GM20000 (cell line): ENCODE measurements at places on chromosomes 13 and 19.

GRCh38 chr13:35614666-35615065 lies 138.2 kb upstream of the MAB21L1 start:
- DNase-seq: no peak

DNA sequence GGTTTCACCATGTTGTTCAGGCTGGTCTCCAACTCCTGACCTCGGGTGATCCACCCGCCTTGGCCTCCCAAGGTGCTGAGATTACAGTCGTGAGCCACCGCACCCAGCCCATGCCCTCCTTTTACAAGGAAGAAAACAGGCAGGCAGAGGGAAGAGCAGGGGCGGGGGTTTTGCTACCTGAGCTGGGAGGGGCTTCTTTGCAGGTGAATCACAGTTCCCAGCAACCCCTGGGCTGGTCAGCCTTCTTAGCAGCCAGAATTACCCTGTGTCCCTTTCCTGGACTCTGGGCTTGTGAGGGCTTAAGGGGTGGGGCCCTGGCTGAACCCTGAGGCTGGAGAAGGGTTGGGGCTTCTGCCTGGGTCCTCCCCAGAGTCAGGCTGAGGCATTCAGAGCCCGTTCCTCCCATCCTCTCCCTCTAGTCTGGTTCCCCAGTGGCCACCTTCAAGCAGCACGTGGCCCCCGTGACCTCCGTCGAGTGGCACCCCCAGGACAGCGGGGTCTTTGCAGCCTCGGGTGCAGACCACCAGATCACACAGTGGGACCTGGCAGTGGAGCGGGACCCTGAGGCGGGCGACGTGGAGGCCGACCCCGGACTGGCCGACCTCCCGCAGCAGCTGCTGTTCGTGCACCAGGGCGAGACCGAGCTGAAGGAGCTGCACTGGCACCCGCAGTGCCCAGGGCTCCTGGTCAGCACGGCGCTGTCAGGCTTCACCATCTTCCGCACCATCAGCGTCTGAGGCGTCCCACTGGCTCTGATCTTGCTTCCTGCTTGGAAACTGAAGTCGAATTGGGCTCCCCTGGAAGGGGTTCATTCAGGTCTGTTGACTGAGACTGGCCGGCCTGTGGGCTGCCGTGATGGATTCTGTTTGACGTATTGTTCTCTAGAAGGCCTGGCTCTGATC lies 2.8 kb upstream of the KCNJ14 start:
- DNase-seq: no peak

GRCh38 chr13:106996867-106997618 lies 429.1 kb upstream of the ARGLU1 start:
- DNase-seq: no peak

- DNase-seq: peak; percentile 92
Observed at GRCh38 chr19:10431943-10432735, 11.8 kb downstream of the PDE4A start.

DNA sequence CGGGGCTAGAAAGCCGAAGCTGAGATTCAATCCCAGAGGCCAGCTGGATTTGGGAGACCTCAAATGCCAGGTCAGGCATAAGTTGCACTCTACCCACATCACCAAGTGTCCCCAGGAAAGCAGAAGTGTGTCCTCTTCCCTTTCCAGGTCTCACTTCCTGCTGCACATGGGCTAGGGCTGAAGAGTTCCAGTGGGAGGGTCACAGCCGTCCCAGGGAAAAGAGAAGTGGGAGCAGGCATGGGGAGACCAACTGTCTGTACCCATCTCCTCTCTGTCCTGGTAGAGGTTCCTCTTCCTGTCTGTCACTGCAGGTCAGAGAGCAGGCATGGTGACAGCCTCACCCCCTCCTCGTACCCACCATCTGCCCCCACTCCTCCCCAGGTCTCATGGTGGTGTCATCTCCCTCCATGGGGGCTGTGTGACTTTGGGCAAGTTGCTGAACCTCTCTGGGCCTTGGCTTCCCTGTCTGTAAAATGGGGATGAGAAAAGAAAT lies 14.8 kb downstream of the AXL start:
- no peak for DNase-seq

GRCh38 chr13:50617134-50617721 lies 226.3 kb downstream of the DLEU7 start:
- no peak for DNase-seq

DNA sequence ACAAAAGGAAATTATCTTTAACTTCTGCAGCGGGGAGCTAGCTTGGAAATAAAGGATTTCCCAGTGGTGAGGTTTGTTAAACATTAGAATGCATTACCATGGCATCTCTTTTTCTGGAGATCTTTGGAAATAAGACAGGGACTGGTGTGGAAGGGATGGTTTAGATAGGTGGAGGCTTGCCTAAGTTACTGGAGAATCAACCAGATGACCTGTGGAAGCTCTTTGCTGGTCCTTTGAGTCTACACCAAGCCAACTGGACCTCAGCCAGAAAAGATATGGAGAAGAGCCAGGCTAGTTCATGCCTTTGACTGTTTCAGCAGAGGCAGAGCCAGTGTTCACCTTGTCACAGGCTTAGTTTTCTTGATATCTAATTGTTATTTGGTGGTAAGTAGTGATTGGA lies 134.7 kb downstream of the KCNRG start:
- no peak for DNase-seq

DNA sequence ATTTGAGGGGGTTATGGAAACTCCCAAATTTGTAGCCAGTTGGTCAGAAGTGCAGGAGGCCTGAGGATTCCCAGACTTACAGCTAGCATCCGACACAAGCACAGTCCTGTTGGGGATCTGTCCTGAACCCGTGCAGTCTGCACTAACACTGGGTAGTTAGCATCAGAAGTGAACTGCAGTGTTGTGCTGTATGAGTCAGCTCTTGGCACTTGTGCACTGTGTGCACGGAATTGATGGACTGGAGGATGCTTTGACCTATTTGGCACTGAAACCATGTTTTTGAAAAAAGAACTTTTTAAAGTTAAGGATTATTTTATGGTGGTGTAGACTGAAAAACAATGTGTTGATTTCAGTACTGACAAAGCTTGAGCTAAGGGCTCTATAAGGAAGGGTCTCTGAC lies 279.0 kb downstream of the NHLRC3 start:
- no peak for DNase-seq

- no peak for DNase-seq
Observed at GRCh38 chr13:98468361-98468760, 108.5 kb downstream of the STK24 start.

GRCh38 chr13:48275507-48275906 lies 28.0 kb upstream of the RB1 start:
- DNase-seq: no peak

DNA sequence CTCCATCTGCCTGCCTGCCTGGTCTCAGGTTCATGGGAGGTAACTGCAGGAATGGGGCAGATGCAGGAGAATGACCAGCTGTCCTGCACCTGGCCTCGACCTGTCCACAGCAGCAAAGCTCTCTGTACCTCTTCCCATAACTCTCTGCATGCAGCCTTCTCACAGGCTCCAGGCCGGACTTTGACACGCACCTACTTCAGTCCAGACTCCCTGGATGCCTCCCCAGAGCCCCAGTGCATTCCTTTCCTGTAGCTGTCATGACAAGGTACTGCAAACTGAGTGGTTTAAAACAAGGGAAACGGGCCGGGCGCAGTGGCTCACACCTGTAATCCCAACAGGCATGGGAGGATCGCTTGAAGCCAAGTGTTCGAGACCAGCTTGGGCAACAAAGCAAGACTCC lies 3.3 kb downstream of the NANOS2 start:
- DNase-seq: no peak

DNA sequence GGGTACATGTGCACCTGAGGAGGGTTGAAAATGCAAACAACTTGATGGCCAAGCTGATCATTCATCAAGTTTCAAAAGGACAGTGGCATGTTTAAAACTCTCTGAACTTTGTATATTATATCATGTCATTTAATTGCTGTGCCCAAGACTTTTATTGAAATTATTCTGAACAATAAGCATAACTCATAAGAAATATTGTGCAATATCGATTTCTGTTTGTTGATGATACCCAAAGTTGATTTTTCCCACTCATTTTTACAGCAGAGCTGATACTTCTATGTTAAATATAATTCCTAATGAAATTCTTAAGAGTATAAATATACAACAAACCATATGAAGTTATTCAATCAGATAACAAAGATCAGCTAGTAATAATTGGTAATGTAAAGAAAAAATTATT lies 49.1 kb downstream of the PCDH17 start:
- DNase-seq: no peak

- no peak for DNase-seq
Observed at GRCh38 chr13:29497137-29497654, 98.3 kb downstream of the SLC7A1 start.
